Right hindlimb (tissue), 1 donor: ENCODE measurements at places on chromosomes 16 and 17.

GRCh38 chr16:50960517-50961202, 190.4 kb downstream of the SALL1 start:
- DNase-seq: no peak

DNA sequence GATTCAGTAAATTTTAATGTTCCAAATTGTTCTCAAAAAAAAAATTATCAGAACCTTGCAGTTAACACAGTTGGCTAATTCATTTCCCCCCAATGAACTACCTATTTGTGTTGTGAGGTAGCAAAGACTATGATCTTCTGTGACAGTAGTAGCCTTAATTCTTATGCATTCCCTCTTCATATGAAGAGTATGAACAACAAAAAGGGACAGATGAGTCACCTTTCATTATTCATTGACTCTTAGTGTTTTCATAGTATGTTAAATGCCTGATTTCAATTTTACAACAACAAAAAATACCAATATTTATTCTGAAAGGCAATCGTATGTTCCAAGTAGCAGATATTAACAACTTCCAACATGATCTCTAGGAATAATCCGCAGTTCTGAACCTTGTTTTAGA, 3.6 kb upstream of the SLFN11 start:
- no peak for DNase-seq

- DNase-seq: no peak
These were observed 3.0 kb upstream of the ZDHHC7 start for GRCh38 chr16:85014311-85014710.

GRCh38 chr16:68071518-68071901, 13.7 kb upstream of the NFATC3 start:
- no peak for DNase-seq

GRCh38 chr16:84048270-84048669, 5.7 kb upstream of the SLC38A8 start:
- DNase-seq: no peak

DNA sequence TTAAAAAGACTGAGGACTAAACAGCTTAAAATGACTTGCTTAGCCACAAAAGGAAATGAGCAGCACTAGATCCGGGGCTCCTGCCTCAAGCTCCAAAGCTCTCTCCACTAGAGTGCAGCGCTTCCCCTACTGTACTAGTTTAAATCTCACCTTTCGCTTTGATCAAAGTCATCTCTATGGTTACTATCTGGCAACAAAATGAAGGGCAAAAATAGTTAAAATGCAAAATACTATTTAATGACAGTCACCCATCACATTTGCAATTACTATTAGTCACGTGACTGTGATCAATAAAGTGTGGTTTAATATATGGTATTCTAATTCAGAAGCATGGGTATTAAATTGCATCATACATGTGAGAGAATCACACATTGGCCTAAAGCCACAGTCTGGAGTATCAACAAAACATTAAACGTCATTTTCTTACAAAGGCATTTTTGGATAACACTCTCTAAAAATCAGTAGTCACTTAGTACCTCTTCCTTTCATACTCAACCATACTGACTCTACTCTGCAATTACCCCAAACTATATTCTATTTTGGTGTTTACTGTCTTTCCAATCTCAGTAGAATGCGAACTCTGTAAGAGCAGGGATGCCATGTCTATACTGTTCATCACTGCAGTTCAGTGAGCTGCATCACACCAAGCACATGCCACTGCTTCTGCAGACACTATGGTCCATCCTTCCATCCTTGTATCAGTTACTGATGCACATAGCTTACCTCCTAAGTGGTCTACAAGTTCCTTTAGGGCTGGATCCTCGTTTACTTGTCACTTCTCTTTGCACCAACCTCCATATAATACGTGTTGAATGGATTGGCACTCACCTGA, 6.2 kb downstream of the PSMD12 start:
- DNase-seq: no peak

DNA sequence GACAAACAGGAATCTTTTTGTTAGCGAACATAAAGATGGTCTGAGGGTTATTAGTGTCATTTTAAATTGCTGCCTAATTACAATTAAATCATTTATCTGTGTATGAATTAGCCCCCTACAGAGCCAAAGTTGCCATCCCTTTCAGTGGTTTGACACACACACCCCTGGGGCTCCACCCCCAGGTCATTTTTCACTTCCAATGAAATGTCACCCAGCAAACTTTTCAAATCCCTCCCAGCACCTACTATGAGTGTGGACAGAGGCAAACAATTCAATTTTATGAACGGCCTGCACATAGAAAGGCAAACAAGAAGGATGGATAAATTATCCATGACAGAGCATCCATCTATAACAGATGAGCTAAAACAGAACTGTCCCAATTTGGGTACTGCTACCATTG, 2.4 kb downstream of the MYH10 start:
- DNase-seq: no peak

- peak; percentile 82 for DNase-seq
These were observed 229.6 kb downstream of the MRTFB start for GRCh38 chr16:14300705-14301168.

GRCh38 chr17:39229274-39229913, 3.6 kb upstream of the STAC2 start:
- DNase-seq: no peak

- DNase-seq: no peak
These were observed 37.9 kb downstream of the CIBAR2 start for GRCh38 chr16:85074225-85074914.

DNA sequence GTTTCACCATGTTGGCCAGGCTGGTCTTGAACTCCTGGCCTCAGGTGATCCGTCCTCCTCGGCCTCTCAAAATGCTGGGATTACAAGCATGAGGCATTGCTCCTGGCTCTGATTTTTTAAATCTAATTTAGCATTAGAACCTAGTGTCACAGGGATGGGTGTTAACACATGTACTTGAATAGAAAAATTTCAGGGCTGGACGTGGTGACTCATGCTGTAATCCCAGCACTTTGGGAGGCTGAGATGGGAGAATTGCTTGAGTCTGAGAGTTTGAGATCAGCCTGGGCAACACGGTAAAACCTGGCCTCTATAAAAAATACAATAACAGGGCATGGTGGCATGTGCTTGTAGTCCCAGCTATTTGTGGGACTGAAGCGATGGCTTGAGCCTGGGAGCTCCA, 6.0 kb upstream of the RNF135 start:
- no peak for DNase-seq

DNA sequence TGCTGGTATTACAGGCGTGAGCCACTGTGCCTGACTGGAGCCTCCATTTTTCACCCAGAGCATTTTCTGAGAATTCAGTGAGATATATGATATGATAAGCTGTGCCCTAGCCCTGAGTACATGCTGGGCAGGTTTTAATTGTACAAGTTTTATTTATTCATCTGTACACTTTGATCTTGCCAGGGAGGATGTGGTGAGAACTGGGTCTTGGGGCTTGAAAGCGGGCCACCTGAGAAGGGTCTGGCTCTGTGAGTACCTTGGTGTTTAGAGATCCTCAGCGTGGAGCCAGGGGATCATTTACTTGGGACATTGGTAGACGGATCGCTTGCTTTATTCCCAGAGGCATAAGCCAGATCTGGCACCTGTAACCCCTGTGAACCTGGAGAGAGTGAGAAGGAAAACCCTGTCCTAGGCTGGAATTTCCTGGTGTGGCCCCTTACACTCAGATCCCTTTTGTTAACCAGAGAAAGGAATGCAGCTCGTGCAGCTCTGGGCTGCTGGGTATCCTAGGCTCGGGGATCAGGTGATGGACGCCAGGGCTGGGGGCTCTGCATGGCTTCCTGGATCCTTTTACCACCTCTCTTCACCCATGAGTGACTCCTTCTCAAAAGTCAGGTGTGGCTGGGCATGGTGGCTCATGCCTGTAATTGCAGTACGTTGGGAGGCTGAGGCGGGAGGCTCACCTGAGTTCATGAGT, 91.9 kb downstream of the ABCC1 start:
- no peak for DNase-seq

GRCh38 chr16:49469930-49470451, 96.4 kb downstream of the C16orf78 start:
- peak; percentile 10 for DNase-seq

GRCh38 chr17:29771546-29771945, 148.8 kb upstream of the CORO6 start:
- no peak for DNase-seq

DNA sequence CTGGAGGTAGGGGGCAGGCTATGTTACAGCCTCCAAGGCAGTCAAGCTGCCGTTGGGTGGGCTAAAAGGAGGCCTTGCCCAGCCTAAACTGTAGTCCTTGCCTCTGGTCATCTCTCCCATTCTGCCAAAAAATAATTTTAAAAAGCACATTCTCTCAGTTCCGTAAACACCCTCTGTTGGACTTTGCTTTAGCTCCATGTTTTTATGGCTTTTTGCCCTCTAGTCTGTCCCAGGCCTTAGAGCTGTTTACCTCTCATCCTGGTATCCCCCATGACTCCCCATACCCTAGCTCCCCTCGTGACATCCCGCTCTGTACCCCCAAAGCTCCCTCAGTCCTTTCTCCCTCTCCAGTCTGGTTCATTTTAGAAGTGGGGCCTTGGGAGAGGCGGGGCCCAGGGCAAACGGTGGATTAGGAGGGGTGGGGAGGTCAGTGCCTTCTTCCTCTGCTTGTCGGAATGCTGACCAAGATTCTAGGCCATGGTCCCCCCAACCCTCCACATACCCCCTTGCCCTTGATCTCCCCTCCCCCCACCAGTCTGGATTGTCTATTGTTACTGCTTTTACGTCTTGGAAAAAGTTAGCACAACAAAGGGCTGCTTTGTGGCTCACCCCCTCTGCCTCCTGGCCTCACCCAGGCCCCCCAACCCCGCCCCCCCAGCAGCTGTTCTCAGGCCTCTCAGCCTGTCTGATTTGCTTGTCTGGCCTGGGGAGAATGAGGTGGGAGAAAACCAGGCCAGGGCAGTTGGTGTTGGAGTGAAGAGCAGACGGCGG, 18.4 kb downstream of the GJD3 start:
- peak; percentile 82 for DNase-seq

GRCh38 chr17:73371836-73372235, 60.0 kb upstream of the CDC42EP4 start:
- DNase-seq: no peak

GRCh38 chr17:69141431-69142174, at the start of gene ABCA6:
Gene ABCA6 (minus strand): TSS chr17:69141895. CDS start chr17:69140703, 1,192 bp downstream.
- DNase-seq: peak; percentile 25

DNA sequence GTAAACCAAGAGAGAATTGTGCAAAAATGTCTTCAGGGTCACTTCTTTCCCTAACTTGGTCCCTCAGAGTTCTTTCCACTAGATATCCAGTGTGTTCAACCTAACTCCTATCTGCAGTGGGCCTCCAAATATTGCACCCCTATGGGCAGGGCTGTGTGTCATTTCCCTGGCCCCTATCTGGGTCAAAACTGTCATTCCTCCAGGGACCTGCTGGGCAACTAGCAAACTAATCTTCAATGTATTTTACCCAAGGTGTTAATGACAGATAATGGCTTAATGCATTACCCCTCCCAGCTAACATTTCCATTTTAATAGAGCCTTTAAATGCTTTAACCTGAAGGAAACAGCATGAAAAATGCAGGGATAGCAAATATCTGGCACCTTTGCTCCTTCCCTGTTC, 25.8 kb upstream of the SKAP1 start:
- no peak for DNase-seq

- DNase-seq: no peak
These were observed 55.9 kb downstream of the USP22 start for GRCh38 chr17:20986767-20987510.

DNA sequence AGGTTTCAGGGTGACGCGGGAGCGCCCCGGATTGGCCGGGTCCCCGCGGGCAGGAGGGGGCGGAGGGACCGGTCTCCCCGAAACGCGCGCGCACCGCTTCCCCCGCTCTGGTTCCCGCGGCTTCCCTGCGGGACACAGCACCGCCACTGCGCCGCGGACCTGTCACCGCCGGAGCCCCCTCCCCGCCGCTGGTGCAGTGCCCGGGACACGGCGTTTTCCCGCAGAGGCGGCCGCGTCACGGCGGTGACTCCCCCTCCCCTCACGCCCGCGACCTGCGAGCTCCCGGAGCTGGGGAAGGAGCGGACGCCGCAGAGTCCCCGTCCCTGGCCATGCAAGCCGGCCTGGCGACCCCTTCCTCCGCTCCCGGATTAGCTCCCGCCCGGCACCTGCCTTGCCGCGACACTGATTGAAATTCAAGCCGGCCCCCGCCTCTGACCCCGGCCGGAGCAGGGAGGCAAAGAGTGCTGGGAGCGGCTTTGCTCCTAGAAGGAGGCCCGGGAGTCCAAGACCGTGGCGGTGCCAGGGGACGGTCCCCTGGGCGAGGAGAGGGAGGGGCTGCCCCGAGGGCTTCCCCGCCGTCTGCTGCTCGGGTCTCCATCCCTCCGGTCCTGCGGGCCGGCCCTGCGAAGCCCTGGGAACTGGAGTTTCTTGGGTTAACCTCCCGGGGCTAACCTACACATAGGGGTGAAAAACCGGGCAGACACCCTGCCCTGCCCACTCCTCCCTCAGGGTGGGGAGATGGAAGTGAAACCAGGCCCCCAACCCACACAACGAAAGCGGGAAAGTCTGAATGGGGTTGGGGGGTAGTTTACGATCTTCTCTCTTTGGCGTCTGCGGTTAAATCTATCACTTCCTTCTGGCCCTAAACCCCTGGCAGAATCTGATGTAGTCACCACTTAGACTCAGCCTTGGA, 1.0 kb downstream of the RHBDL3 start:
- no peak for DNase-seq

GRCh38 chr16:48318630-48319029, 66.6 kb downstream of the SIAH1 start:
- DNase-seq: no peak

GRCh38 chr16:52069866-52070265, 477.1 kb downstream of the TOX3 start:
- no peak for DNase-seq

- peak; percentile 70 for DNase-seq
These were observed 7.5 kb upstream of the TMEM170A start for GRCh38 chr16:75471723-75472633.

DNA sequence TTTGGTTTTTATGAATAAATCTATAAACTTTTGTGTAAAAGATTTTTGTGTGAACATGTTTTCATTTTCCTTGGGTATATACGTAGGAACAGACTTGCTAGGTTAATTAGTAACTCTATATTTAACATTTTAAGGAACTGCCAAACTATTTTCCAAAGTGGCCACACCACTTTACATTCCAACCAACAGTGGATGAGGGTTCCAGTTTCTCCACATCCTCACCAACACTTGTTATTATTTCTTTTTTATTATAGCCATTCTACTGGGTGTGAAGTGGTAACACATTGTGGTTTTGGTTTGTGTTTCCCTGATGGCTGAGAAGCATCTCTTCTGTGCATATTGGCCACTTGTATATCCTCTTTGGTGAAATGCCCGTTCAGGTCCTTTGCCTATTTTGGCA, 20.0 kb downstream of the LYRM9 start:
- no peak for DNase-seq

DNA sequence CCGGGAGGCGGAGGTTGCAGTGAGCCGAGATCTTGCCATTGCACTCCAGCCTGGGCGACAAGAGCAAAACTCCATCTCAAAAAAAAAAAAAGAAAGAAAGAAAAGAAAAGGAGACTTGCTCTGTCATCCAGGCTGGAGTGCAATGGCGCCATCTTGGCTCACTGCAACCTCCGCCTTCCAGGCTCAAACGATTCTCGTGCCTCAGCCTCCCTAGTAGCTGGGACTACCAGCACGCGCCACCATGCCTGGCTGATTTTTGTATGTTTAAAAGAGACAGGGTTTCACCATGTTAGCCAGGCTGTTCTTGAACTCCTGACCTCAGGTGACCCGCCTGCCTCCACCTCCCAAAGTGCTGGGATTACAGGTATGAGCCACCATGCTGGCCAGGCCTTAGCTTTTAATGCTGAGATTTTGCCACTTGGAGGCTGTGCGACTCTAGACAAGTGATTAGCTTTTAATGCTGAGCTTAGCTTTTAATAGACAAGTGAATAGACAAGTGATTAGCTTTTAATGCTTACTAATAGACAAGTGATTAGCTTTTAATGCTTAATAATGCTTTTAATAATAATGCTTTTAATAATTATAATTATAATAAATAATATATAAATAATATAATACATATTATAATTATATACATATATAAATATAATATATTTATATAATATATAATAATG, 9.6 kb downstream of the LDAF1 start:
- no peak for DNase-seq
